MCF 10A (cell line): ENCODE measurements at places on chromosomes 2 and 18. TPM values are rescaled to one million over a fixed set of nuclear protein-coding genes. Genes with fewer than 3 reads are reported as not detected.

Gene APLF
- total RNA-seq, result 4.0 TPM in 2 replicates

Gene CPO
- not detected in 2 replicates for total RNA-seq

Gene VWA3B
- total RNA-seq, result not detected in 2 replicates

Gene USP34
- total RNA-seq, result 101 and 105 TPM in 2 replicates

Gene TSPYL6
- total RNA-seq, result not detected in 2 replicates

Gene NT5C1B
- total RNA-seq, result not detected in 2 replicates

Gene CYP27A1
- total RNA-seq, result 0.12 TPM in 1 of 2 replicates, not detected in the other

Gene RAX
- total RNA-seq, result not detected in 2 replicates

Gene ACVR1
- 26.4 and 41.4 TPM in 2 replicates for total RNA-seq

Gene LOXHD1
- total RNA-seq, result not detected in 2 replicates

Gene IL36RN
- not detected in 2 replicates for total RNA-seq

Gene DNMT3A
- total RNA-seq, result 8.0 and 11.5 TPM in 2 replicates

Gene GREB1L
- 9.4 and 11.0 TPM in 2 replicates for total RNA-seq
